Natural killer cell (primary cell): ENCODE measurements at places on chromosomes 12 and 14. TPM values are rescaled to one million over a fixed set of nuclear protein-coding genes. Genes with fewer than 3 reads are reported as not detected.

GRCh38 chr14:100302616-100303015 is 3.6 kb downstream of the SLC25A29 start:
- DNase-seq, result no peak

The MUCL1 gene
- total RNA-seq, result not detected

DNA sequence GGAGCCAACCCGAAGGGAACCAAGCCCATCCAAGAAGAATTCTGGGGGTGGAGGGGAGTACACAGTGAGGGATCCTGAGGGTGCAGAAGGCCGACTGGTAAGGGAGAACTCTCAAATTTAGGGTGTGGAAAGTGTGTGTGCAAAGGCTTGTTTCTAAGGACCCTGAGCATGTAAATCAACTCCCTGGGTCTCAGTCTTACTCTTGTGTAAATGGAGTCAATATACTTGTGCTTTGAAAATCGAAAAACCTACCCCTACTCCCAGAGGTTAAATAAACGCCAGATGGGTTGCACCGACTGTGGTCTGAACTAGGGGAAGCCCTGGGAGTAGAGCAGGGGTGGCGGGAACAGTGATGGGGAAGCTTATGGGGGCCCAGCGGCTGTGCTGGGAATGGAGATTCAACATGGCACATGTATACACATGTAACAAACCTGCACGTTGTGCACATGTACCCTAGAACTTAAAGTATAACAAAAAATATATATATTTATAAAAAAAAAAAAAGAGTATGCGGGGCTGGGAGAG is 6.0 kb downstream of the B4GALNT1 start:
- DNase-seq, result no peak

GRCh38 chr14:37721976-37722659 is 126.7 kb downstream of the TTC6 start:
- no peak for DNase-seq

The ZFHX2 gene
- 0.45 TPM for total RNA-seq

The NEDD8 gene
- 93.6 TPM for total RNA-seq

- DNase-seq, result no peak
Observed at GRCh38 chr12:16599081-16599480, 6.9 kb downstream of the LMO3 start.

DNA sequence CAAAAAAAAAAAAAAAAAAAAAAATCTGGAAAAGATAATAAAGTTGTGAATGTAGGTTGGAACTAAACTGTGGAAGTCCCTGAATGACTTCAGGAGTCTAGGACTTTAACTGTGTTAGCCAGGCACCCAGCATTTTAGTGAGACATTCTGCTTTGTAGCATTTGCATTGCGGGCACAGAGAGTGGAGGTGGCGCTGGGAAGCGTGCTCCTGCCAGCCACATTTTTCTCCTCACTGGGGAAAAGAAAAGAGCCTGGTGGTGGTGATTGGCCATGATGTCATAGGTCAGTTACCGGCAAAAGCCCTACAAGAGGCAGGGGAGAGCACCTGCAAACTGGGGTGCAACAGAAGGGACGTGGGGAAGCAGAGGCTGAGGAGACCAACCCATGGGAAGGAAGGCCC is 9.7 kb upstream of the GAPDH start:
- DNase-seq, result no peak

GRCh38 chr14:36105401-36105800 is 71.1 kb downstream of the PTCSC3 start:
- no peak for DNase-seq

The ACVRL1 gene
- total RNA-seq, result not detected
